ENCODE measurements at places on chromosomes 13 and 19. TPM values are rescaled to one million over a fixed set of nuclear protein-coding genes. Genes with fewer than 3 reads are reported as not detected.

ZNF600 gene
- 23.8 TPM for total RNA-seq

SGCG gene
- not detected for total RNA-seq

SHISA7 gene
- total RNA-seq: not detected

HIPK4 gene
- not detected for total RNA-seq

ATP1A3 gene
- 3.4 TPM for total RNA-seq

All from activated CD8-positive, alpha-beta memory T cell treated with anti-CD3 and anti-CD28 coated beads, Interleukin-2, amount 10 ng/mL, durations not matched to agents 7 days and 5 days (primary cell).